ENCODE measurements at places on chromosomes 1 and 21.

DNA sequence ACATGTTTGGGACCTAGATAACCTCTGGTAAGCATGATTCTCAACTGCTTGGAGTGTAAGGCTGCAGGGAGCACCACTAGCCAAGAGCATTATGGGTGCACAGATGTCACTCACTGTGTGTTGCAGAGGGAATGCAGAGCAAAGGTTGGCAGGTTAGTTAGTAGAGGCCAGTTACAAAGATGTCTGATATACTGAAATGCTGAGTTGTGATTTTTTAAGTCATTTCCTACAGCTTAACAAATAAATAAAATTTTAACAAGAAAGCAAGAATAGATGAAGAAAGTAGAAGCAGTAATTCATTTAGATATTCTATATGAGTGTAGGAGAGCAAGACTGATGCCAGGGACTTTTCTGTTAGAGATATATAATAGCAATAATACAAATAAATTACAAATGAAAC, 64.8 kb downstream of the MARK1 start:
- DNase-seq: no peak

- DNase-seq: peak; percentile 14
Observed at GRCh38 chr21:25421321-25422028, 185.8 kb downstream of the MRPL39 start.

DNA sequence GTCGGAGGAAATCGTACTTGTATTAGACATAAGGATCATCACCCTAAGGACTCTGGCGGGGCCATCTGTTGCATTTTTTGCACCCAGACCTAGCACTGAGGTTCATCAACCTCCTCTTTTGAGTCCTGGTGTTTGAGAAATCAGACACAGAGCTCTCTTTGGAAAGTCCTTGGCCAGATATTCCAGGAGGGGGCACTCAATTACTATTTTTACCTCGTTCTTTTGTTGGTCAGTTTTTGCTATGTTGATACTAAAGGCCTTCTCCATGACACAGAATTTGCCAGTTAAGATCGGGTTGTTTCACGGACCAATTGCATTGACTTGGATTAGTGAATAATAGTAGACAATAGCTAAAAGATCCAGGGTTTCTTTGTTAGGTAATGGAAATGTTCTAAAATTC, 711.2 kb downstream of the KCNT2 start:
- DNase-seq: no peak

DNA sequence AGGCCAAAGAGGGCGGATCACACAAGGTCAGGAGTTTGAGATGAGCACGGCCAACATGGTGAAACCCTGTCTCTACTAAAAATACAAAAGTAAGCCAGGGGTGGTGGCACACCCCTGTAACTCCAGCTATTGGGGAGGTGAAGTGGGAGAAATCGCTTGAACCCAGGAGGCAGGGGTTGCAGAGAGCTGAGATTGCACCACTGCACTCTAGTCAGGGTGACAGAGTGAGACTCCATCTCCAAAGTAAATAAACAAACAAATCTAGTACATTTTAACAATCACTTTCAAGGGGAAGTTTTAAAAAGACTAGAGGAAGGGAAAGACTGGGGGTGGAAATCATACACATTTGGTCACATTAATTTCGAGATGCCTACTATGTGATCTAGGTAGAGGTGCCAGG, 6.8 kb downstream of the TFB2M start:
- DNase-seq: no peak

DNA sequence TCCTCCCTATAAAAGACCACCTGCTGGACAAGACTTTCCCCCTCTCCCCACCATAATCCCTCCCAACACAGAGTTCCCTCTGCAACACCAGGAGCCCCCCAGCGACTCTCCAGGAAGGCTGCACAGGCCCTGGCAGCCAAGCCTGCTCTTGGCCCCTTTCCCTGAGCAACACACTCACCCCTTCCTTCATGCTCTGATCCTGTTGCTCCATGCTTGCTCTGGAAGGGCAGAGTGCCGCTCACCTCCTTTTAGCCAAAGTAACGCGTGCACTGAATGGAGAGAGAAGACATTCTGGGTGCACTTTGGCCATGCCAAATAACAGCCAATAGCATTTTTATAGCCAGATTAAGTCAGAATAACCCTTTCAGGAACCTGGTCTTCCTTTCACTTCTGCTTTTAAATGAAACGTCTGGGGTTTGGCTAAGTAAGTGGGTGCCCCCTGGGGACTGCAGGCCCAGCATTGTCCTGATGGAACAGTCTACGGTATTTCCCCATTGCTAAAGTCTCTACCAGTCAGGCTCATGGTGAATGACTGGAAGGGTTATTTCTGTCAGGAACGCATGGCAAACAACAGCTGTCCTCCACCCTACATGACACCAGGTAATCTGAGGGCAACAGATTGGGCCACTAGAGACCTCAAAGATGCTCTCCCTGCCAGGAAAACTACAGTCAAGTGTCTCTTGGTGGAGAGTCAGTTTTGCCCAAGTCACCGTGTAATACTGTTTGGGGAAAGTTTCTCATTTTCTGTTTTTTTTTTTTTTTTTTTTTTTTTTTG, at the start of gene SLC2A5:
TSS of gene SLC2A5 (minus strand) at position 310 of the 775 bp plus-strand sequence. CDS start at position 211, 99 bp downstream.
- DNase-seq: no peak

GRCh38 chr1:68780919-68781318, 284.0 kb upstream of the DEPDC1 start:
- no peak for DNase-seq

- no peak for DNase-seq
Observed at GRCh38 chr21:18007121-18007520, 188.0 kb upstream of the C21orf91 start.

DNA sequence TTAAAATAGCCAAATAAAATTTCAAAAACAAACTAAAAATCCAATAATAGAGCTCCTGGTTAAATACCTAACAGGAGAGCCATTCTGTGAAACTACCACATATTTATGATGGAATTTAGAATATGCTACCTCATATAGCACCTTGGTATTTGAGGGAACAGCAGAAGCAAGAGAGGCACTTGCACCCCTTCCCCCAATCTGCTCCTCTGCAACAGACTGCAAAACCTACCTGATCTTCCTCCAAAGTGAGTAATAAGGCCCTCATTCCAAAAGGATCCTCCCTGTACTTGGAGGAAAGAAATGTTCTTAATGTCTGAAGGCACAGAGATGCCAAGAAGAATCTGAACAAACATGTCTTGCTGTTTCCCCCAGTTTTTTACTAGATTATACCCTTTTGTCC, 28.1 kb upstream of the RNPC3 start:
- DNase-seq: no peak

DNA sequence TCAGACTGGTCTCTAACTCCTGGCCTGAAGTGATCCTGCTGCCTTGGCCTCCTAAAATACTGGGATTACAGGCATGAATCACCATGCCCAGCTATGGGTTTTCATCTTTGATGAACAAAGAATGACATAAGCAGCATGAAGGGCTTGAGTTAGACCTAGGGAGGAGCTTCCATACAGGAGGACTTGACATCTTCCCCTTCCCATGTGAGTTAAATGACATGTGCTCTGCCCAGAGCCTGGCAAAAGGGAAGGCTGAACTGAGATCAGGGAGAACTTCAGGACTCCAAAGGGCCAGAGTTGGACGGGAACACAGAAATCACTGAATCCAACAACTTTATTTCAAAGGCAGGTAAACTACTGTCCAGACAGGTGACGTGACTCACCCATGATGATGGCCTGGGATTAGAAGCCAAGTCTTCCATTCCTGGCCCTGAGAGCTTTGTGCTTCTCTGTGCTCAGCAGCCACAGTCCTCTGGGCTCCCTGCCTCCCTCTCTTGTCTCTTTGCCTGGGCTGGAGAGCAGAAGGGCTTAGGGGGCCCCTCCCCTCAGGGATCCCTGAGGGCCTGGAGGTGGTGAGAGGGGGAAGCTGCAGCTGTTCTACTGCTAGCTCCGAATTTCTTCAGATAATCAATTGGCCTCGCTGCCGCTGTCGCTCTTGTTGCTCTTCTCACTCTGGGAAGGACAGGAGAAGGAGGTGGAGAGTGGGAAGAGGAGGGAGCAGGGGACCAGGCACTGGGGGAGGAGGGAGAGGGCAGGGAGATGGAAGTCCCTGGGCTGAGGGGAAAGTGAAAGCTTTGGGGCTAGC, 7.6 kb downstream of the NHLH1 start:
- no peak for DNase-seq

GRCh38 chr1:86154571-86155050, 2.0 kb downstream of the COL24A1 start:
- DNase-seq: no peak

- no peak for DNase-seq
Observed at GRCh38 chr1:109474697-109475096, 8.4 kb downstream of the SYPL2 start.

- no peak for DNase-seq
Observed at GRCh38 chr1:53319296-53320101, 8.4 kb downstream of the LRP8 start.

DNA sequence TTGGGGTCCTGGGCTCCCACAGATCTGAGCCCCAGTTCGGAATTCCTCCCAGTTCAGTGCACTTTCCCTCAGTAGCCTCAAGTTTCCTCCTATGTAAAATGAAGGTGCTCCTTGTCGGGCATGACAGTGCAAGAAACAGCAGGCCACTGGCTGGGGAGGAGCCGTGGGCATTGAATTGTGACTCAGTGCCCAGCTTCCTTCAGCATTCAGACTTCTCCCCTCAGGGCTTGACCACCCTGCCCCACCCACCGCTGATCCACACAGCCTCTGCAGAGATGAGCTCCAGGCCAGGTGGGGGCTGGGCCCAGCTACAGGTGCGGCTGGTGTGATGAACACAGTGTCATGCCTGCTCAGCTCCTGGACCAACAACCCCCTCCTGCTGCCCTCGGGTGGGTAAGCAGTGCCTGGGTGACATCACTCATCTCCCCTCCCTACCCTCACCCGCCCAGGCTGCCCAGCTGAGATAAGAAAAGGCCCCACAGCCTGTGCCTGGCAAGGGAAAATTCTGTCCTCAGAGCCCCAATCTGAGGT, 4.9 kb downstream of the MOB3C start:
- DNase-seq: no peak

DNA sequence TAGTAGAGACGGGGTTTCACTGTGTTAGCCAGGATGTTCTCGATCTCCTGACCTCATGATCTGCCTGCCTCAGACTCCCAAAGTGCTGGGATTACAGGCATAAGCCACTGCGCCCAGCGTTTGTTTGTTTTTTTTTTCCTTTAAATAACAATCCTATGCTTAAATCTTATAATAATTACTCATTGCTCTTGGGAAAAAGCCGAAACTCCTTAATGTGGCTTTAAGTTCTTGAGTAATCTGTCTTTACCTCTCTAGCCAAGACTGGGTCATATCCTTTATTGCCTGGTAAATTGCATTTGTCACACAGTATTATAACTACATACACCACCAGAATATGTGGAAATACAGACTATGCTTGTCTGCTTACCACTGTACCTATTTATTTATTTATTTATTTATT, 97.1 kb downstream of the MACF1 start:
- no peak for DNase-seq

DNA sequence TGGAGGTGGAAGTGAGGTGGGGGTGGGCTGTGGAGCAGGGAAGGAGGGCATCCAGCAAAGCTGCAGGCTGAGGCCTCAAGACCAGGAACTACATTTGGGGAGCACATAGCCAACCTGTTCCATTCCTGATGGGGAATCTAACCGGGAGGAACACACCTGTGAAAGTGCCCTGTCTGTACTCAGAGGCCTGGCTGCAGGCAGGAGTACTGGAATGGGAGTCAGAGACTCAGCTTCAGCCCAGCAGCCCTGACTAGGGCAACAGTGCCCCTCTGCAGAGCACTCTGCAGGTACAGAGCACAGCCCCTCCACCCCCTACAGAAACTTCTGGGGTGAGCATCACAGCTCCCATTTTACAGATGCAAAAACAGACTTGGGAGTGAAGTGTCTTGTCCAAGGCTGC, 126.4 kb downstream of the DMRTB1 start:
- no peak for DNase-seq

DNA sequence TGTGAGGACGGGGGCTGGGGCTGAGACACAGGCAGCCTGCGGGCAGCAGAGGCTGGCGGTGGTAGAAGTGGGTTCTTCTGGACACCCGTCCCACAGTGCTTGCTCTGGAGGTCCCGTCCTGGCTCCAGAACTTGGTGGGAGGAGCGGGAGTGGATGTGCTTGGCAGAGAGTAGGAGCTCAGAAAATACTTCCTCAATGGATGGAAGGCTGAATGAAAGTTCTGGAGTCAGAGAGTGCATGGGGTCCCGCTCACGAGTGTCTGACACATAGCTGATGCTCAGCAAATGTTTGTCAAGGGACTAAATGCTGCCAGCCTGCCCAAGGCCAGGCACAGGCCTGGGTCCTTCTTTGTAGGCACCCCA, 13.4 kb upstream of the NES start:
- DNase-seq: no peak

- no peak for DNase-seq
Observed at GRCh38 chr1:24021403-24022266, 41.5 kb upstream of the SRSF10 start.

DNA sequence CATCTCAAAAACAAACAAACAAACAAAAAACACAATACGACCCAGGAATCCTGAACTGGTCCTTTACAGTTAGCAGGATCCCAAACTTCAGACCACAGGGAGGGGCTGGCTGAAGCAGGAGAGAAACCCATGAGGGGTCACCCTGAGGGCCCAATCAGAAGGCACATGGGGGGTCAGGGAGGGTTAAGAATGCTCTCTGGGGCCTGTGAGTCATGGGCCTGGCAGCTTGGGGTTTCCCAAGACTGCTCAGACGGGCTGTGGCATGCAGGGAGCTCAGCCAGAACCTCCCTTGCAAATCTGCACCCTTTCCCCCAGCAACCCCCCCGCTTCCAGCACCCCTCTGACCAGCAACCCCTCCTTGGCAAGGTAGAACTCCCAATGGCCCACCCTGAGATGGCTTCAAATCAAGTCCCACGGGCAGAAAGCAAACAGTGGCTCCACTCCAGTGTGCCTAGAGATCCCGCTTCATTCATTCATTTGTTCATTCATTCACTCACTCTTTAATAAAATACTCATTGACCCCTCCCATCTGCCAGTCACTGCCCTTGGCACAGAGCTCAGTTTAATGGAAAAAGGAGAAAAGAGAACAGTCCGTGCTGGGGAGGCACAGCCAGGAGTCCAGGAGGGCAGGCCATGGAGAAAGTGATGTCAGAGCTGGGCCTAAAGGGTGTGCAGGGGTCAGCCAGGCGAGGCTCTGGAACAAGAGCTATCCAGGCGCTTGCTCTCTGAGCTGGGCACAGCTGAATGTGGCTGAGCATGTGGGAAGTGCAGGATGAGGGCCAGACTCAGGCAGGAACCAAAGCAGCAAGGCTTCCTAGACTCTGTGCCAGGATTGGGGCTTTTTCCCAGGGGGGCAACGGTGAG, 8.2 kb downstream of the UQCRHL start:
- no peak for DNase-seq

Data from NCI-H1048 (cell line).